H54 (cell line): ENCODE measurements at places on chromosomes 7 and 10.

DNA sequence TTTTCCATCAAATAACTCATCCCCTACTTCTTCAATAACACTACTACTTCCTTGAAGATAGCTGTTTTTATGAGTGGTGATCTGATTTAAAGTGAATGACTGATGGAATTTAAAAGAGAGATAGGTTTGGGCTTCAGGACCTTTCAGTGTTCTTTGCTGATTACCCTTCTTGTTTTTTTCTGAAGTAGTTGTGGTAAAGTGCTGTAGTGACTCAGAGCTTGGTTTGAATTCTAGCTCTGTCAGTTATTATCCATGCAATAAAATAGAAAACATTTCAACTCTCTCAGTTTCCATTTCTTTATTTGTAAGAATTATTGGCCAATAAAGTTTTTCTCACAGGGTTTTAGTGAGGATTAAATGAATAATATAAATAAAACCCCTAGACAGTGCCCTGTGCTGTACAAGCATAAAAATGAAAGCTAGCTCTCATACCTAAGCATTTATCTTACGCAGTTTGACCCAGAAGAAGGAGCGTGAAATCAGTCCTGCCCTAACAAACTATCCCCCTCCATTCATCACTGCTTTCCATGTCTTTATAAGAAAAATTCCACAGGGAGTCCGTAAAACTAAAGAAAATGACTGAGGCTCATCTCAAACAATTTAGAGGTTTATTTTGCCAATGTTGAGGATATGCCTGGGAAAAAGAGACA is 25.1 kb upstream of the AKAP9 start:
- no peak for DNase-seq

DNA sequence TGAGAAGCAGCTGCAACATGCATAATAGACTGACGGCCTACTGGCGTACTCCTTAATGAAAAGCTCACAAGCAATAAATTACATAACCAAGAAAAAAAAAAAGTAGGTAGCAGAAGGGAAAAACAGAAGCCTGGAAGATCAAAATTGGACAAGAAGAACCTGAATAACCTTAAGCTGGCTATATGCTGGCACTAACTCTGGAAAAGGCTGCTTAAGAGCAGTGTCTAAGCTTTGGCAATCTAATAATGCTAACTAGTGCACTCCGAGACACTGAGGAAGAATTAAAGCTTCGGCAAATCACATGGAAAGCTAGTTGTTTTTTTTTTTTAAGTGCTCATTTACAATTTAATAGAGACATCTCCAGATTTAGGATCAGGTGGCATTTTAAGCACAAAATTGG is 441.9 kb downstream of the PARD3 start:
- no peak for DNase-seq

DNA sequence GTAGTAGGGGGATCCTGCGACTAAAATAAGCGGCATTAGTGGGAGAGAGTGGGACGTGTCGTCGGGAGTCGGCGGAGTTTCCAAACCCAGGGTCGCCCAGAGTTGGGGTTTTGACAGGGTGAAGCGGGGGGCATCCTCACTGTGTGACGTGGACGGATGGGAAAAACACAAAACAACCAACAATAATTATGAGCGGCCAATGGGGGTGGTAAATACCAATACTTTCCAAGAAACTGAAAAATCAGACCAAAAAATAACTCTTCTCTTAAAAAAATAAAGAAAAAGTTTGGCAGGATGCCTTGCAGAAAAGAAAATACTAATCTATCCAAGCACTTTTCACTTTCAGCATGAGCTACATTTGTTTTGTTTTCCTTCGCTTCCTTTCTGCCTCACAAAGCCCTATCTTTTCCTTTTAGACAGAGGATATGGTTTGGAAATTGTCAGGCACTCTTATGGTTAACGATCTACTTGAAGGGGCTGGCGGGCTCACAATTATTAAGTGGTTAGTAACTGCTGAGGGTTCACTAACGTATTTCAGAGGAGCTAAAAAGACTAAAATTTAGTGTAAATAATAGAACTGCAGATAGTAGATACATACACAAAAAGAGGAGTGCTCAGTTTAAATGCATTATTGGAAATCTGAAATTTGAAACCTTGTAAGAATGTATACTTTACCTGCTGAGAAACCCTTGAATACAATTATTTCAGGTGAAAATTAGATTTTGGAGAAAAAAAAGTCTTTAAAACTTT is 802 bp upstream of the CDK6 start:
- DNase-seq = no peak

GRCh38 chr10:43926875-43927406 is 278.3 kb upstream of the ZNF32 start:
- no peak for DNase-seq

GRCh38 chr10:871951-872403 is 59.5 kb downstream of the LARP4B start:
- no peak for DNase-seq

GRCh38 chr10:85978566-85979358 is 387.8 kb downstream of the GRID1 start:
- no peak for DNase-seq

- DNase-seq = no peak
These were observed 577.9 kb downstream of the IPMK start for GRCh38 chr10:57689596-57690297.

GRCh38 chr10:87660484-87661133 is 931 bp downstream of the PAPSS2 start:
- DNase-seq = no peak

DNA sequence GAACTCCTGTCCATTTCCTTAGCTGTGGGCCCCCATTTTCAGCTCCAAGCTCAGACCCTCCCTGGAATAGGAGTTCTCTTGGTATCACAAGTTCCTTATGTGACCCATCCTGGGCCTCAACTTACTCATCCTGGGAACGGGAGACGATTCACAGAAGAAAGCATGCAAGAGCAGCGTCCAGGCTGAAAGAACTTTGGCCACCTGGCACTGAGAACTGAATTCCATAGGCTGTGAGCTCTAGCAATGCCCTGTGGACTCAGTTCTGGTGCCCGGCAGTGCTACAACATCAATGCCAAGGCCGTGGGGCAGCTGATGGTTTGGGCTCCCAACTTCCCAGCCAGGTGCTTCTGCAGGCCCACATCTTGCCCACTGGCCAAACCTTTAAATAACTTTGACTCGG is 3.9 kb upstream of the CUEDC2 start:
- DNase-seq = no peak

DNA sequence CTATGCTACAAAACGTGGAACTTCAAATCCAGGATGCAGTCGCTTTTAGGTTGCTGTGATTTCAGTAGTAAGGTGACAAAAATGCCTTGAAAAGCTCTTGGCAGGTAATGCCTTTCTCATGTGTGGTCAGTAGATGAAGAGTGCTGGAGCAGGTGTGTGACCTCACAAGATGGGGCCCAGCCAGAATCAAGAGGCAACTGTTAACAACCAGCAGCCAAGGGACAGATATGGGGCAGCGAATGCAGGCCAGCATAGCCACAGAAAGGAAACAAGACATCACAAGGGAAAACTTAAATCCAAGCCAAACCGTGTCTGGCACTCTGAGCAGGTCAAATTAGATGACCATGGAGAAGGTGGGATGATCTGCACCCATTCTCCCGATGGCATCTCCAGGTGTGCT is 12.3 kb downstream of the HUS1 start:
- no peak for DNase-seq

DNA sequence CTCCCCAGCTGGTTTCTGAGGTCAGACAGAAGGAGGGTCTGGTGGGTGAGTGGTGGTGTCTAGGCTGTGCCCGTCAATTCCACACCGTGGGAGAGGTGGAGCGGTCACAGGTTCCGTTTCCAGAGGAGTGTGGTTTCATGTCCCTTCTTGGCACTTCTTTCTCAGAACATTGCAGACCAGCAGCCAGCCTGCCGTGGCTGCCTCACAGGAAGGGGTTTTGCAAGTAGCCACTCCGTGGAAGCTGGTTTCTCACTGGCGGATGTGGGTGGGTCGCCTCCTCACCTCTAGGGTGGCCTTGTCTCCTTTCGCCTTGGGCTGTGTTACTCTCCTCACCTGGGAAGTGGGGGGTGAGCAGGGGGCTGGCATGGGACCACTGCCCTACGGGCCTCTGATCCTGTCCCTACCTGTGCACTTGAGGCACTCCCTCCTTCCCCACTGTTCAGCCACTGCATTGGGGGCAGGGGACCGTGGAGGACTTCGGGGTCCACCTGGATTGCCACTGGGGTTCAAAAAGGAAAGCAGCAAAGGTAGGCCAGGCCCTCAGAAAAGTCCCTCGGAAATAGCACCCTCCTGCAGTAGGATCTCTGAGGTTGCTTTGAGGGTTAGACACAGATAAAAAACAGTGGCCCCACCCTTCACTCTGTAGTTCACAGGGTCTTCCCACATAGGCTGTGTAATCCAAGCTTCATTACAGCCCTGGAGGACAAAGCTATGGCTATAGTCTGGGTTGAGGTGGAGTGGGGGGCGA is 33.9 kb downstream of the TSPAN14 start:
- DNase-seq = no peak

DNA sequence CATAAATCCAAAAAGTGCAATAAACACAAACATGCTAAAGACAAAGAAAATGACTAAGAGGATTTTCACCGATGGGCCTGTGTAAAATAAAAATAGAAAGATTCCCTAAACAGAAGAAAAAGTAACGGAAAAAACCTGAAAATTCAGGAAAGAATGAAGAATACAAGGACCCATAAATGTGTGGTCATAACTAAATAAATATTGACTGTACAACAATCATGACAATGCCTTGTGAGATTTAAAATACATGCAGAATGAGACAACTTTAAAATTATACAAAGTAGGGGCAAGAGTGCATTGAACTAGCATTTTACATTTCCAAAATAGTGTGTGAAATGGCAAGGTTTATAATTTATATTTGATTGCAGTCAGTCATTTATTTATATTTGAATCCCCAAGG is 409.1 kb upstream of the ANKRD30A start:
- DNase-seq = no peak

GRCh38 chr10:130882906-130883305 is 428.6 kb downstream of the TCERG1L start:
- DNase-seq = no peak

DNA sequence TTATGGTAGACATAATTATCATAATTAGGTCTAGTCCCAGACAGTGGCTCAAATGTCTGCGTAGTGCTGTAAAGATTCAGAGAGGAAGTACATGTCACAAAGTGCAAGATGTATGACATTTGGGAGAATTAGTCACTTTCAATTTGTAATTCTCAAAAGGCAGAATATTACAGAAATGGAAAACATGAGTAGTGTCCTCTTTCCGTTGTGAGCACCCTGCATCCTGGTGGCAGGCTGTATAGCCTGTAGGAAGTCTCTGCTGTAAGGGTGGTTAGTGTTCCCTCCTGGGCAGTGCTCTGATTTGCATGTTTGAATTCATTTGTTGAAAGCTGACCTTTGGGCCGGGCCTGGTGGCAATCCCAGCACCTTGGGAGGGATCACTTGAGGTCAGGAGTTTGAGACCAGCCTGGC is 17.0 kb downstream of the CDK14 start:
- DNase-seq = no peak

DNA sequence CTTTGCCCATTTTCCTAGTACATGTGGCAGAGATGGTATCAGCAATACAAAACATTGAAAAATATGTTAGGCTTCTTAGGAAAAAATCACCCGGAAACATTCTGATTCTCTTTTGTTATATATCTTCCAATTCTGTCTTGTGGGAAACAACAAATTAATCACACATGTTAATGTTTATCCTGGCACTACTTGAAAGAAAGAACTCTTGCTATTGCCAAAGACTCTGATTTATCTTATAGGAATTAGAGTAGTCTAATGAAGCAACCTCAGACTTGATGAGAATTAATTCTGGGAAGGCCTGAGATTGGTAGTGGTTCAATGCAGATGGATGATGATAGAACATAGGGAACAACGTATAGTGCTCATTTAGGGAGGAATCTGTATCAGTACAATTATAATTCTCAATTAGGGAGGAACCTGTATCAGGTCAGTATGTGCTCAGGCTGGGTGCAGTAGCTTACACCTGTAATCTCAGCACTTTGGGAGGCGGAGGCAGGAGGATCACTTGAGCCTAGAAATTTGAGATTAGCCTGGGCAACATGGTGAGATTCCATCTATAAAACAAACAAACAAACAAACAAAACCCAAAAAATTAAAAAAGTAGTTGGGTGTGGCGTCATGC is 50.7 kb downstream of the TAS2R16 start:
- no peak for DNase-seq

- DNase-seq = no peak
These were observed 1.0 kb downstream of the AOAH start for GRCh38 chr7:36723291-36723690.

- DNase-seq = no peak
These were observed 241.8 kb downstream of the CREB5 start for GRCh38 chr7:28654110-28654509.

- DNase-seq = no peak
These were observed 130.0 kb downstream of the CHRM2 start for GRCh38 chr7:136998495-136998894.

DNA sequence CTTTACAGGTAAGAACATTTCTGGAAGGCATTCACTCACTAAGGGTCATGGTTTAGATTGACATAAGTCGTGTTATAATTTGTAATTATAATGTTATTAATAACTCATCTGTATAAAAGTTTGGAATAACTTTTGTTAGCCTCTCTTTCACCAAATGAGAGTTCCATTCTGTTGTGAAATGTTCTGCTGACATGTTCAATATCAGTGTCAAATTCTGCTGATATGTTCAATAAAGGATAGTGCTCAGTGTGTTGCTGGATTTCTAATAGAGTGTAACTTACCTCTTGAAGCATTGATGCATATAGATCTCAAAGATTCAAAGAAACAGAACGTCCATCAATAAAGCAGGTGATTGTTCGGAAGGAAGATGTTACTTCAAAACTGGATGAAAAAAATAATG is 30.6 kb downstream of the ANLN start:
- DNase-seq = no peak

GRCh38 chr10:2817940-2818636 is 249.3 kb upstream of the PFKP start:
- no peak for DNase-seq

- no peak for DNase-seq
These were observed 213.1 kb downstream of the C7orf25 start for GRCh38 chr7:42698600-42699374.

GRCh38 chr10:85175635-85176034 is 847.2 kb downstream of the CCSER2 start:
- no peak for DNase-seq

DNA sequence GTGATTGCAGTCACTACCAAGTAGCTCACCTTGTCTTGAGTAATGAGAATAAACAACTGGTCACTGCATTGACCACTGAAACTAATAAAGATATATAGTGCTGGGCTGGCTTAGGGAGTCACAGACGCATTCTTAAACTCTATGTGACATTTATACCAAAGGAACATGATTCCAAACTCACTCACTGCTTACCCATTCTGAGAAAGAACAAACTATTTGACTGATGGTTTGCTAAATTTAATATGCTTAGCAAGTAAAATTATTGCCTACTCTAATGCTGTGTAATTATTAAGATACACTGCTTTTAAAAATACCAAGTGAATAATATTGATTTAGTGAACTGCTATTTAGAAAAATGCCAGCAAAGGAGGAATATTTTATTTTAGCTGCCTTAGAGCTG is 191.1 kb downstream of the LRMDA start:
- no peak for DNase-seq

GRCh38 chr7:64802699-64803098 is 8.5 kb downstream of the ZNF138 start:
- no peak for DNase-seq
